ENCODE measurements at places on chromosomes 3 and 15.

GRCh38 chr3:101896083-101896757, 46.9 kb downstream of the NFKBIZ start:
- no peak for DNase-seq

- DNase-seq, result no peak
These were observed 67.4 kb downstream of the TCF12 start for GRCh38 chr15:56985856-56986255.

DNA sequence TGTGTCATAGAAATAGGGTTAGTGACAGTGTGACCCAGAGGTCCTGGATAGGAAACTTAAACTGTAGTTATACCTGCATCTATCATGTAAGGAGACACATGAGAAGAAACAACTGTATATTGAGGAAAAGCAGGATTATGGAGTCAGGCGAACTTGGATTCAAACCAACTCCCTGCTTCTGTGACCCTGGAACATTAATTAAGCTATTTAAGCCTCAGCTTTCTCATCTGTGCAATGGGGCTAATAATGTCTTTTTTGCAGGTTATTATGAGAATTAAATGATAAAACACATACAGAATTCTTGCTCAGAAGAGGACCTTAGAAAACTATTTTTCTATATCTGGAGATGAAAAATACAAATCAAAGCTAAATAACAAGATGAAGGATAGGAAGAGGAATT, 481.8 kb downstream of the MECOM start:
- no peak for DNase-seq

GRCh38 chr15:93987068-93987467, 244.3 kb upstream of the MCTP2 start:
- no peak for DNase-seq

DNA sequence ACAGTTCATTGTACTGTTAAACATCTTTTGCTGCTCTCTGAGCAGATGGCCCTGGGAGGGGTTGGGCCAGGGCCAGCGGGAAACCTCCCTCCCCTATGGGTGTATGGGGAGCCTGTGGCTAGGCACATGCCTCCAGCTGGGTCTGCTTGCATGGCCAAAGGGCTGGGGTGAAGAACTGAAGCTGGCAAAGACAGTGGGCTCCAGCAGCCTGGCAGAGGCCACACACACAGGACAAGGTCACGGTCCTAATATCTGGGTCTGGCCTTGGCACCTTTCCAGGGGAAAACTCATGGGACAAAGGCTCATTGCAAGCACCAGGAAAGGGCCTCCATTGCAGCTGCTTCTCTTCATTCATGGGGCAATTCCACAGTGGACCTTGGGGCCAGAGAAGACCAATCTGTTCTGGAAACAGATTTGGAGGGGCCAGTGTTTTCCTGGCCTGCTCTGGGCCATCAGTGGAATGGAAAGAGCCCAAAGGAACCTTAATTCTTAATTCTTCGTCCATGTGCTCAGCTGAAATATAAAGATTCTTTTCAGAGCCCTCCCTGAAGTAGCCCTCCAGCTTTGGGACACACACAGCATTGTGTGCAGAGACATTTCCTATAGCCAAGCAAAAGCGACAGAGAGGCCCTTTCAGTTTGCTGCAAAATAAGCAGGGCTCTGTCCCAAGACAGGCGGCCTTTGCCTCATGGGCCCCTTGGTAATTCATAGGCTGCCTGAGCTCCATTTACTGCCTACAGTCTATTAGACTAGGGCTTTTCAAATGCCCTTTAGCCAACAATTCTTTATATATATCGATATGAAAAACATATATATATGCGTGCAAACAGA, 11.3 kb upstream of the LIMD1 start:
- no peak for DNase-seq

DNA sequence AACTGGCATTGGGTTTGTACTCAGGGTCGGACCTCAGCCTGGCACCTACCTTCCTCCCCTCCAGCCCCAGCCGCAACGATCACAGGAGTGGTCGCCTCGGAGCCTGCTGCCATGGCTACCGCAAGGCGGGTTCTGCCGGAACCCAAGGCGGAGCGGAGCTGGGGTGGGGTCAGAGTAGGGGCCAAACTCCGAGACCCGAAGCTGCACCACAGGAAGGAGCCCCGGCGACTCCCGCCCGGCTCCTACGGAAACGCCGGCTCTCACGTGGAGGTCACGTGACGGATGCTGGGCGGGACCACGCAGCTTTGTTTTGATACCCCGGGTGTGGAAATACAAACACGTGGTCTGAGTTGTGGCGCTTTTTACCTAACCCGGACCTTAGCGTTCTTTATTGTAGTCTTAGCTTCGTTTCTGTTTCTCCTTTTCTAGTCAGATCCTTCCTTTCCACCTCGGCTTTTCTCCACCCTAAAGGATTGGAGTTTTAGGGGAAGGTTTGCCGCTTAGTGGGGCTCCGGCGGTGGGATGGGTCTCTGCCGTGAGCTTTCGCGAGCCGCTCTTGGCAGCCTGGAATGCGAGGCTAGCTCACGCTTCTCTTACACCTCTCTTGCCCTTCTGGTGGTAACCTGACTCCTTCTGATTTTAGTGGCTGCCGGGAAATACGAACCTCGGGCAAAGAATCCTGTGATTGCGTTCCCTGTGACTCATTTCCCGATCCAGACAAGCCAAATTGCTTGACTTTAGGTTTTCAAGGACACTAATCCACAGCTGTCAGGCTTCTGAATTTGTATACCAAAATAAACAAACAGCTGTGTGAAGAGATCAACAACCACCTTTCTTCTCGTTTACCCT, at the start of gene HSPBAP1:
Gene HSPBAP1, minus strand, starts transcription at position 264 of the 849 bp plus-strand sequence. Its CDS starts 151 bp downstream, at position 113.
- peak; percentile 81 for DNase-seq

DNA sequence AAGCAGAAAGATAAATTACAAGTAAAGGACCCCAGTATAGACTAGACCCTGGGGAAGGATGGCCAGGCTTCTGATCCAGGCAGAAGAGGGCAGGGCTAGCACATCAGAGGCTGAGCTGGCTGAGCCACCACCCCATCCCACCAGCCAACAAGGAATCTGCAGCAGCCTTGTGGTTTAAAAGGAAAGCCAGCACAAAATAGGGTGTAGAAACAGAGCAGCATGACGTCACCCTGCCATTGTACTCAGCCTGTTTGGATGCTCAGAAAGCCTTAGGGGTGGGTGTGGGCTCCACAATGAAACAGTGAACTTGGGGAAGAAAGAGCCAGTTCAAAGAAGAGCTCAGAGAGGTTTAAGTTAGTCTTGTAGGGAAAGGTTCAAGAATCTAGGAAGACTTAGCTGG, 28.2 kb downstream of the DUOX1 start:
- DNase-seq, result no peak

DNA sequence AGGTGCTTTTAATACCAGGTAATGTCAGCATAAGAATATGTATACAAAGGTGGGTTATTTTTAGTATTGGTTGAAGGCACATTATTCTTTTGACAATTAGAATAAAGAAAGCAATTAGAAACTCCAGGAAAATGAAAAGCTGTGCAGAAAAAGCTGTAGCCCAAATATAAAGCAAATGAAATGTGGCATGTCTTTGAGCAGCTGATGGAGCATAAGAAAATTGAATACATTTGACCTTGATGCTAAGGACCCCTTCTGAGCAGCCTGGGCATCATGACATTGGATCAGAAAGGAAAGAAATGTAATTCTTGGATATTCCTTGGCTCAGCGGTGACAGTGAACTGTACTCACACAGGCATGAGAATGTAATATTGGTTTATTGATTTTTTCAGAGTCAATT, 8.0 kb upstream of the ISLR start:
- no peak for DNase-seq

DNA sequence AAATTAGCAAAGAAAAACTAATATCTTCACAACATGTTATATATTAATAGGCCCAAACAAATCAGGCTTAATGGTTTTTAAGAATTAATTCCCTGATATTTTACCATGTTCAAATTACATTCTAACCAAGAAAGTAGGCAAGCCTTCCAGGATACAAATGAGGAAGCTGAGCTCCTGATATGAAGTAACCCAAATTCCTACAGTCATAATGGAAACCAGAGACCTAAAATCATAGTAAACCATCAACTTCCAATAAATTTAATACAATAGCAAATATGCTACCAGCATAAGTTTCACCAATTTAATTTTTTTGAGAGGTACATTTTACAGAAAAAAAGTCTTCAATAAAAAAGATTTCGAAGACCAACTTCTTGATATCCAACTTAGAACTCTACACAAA, 3.8 kb downstream of the DCBLD2 start:
- DNase-seq, result no peak

DNA sequence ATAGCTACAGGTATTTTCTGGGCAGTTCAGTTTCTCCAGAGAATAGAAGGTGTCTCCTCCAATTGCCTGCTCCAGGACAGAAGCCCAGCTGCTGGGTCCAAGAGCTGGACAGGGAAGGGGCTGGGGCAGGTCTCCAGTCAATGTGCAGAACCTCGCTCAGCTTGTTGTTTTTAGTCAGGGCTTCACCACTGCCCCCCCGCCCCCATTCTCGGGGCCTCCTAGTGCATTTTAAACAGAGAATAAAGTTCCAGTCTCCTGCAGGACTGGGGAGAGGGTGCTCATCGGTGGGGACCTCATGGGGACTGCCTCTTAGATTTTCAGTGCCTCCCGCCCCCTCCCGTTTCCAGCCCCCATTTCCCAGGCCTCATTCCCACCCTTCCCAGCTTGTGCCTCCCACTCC, 216.6 kb downstream of the XXYLT1 start:
- no peak for DNase-seq

DNA sequence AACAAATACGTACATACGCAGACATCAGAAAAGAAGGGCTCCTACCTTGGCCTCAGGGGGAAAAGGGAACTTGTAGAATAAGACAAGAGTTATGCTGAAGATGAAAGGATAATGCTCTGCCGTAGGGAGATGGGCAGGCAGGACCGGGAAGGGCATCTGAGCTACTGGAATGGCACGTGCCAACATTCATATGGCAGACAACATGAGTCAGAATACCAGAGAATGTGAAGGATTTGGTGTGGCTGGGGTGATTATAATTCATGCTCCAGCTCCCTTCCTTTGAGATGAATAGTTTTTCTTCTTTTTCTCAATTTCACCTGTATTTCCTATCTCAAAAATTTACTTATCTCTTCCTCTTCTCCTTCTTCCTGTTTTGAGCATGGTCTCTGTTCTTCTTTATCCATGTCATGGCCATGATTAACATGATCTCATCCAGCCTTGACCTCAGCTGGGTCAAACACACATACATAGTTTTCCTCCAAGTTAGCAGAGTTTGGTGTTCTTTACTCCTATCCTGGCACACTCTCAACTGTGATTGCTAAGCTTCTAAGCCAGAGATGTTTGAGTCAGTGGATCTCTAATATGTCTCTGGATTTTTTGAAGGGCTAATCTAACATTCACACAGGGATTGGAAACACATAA, 507.0 kb downstream of the FOXP1 start:
- no peak for DNase-seq

GRCh38 chr15:89164712-89165211, 56.6 kb downstream of the RLBP1 start:
- DNase-seq, result no peak

DNA sequence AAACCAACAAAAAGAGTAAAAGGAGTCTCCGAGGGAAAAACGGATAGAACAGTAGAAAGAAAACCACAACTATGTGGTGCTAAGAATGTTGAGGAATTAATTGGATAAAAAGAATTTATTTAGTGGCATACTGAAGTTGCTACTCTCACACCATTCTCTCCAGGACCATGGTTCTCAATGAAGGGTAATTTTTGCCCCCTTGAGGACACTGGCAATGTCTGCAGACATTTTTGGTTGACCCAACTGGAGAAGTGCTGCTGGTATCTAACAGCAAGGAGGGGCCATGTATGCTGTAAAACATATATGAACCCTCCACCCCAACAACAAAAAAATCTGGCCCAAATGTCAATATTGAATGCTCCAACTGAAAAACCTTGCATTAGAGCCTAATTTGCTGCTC, 85.9 kb upstream of the CSPG5 start:
- DNase-seq, result no peak

DNA sequence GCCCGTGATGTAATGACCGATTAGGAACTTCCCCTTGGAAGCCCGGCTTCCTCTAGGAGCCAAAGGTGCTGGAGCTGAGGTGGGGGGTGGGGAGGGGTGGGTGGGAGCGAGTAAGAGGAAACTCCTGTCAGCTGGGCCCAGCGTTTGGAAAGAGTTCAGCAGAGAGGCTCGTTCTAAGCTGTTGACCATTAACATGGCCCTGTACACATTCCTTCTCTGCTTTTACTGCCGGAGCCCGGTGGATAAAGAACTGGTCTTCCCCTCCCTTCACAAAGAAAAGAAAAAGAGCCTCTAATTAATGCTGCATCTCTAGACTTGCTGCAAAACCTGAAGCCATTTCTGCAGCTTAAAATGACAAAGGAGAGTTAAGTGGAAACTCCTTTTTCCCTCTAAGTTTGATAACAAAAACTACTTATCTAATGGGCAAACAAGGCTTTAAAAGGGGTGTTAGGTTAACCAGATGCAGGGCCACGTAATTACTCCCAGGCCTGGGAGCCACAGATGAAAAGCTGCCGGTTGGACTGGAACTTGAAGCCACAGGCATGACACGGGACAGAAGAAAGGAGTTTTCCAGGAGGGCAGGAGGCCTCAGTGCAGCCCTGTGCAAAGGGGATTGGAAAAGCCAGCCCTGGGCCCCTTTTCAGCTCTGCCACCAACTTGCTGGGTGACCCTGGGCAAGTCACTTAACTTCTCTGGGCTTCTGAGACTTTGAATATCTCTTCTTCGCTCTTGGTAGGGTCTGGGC, 71.3 kb downstream of the SMAD6 start:
- no peak for DNase-seq

GRCh38 chr3:177057768-177058167, 139.5 kb downstream of the TBL1XR1 start:
- DNase-seq, result no peak

GRCh38 chr3:26625187-26625586, 2.6 kb downstream of the LRRC3B start:
- DNase-seq, result no peak

- peak; percentile 32 for DNase-seq
These were observed 68.4 kb upstream of the CHRNB4 start for GRCh38 chr15:78709263-78709882.

DNA sequence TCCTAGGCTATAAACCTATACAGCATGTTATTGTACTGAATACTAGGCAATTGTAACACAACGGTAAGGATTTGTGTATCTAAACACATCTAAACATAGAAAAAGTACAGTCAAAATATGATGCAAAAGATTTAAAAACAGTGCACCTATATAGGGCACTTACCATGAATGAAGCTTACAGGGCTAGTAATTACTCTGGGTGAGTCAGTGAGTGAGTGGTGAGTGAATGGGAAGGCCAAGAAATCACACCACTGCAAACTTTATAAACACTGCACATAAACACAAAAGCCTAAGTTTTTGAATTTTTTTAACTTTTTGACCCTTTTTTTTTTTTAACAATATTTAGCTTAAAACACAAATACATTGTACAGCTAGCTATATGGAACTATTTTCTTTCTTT, 204.7 kb upstream of the CTNNB1 start:
- no peak for DNase-seq

DNA sequence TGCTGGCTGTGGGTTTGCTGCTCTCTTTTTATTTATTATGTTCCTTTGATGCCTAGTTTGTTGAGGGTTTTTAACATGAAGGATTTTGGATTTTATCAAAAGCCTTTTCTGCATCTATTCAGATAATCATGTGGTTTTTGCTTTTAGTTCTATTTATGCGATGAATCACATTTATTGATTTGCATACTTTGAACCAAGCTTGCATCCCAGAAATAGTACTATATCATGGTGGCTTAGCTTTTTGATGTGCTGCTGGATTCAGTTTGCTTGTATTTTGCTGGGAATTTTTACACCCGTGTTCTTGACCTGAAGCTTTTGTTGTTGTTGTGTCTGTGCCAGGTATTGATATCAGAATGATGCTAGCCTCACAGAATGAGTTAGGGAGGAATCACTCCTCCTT, 48.4 kb downstream of the MCTP2 start:
- no peak for DNase-seq
